ENCODE measurements at places on chromosomes 13 and 19.

GRCh38 chr13:80160110-80160509 is 180.8 kb downstream of the SPRY2 start:
- H3K27ac ChIP-seq, result no peak overlapping the region
- no peak for DNase-seq
- H3K4me1 ChIP-seq, result peaks cover 2% of the 10 kb centered on the region
- no peaks in the 10 kb centered on the region for H3K27me3 ChIP-seq

GRCh38 chr13:44305286-44305685 is 68.3 kb upstream of the SERP2 start:
- H3K27me3 ChIP-seq, result no peaks in the 10 kb centered on the region
- H3K27ac ChIP-seq, result no peak overlapping the region
- H3K4me3 ChIP-seq, result no peak overlapping the region
- DNase-seq, result no peak
- peaks cover 39% of the 10 kb centered on the region for H3K4me1 ChIP-seq

DNA sequence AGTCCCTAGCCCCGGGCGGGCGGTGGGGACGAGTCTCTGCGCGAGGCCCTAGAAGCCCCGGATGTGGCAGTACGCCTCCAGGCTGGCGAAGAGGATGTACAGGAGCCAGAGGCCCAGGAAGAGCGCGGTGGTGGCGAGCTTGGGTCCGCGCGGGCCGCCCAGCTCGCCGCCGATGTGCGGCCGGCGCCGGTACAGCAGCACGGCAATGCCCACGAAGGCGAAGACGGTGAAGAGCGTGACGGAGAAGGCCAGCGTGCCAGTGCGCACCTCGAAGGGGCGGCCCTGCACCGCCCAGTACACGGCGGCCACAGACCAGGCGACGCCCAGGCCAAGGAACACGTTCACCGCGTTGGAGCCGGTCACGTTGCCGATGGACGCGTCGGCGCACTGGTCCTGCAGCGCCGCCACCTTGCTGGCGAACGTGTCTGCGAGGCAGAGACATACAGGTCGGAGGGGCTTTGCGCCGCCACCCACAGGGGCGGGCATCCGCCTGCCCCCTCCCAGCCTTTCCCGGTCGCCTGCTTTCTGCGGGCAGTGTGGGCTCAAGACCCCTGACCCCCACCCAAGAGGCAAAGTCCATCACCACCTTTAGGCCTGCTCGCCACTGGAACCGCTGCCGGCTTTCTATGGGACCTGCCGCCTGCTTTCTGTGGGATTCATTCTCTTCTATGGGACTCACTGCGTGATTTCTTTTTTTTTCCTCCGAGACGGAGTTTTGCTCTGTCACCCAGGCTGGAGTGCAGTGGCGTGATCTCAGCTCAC is 10.9 kb upstream of the MEIS3 start:
- H3K4me3 ChIP-seq, result no peak overlapping the region
- H3K4me1 ChIP-seq, result peaks cover 7% of the 10 kb centered on the region
- no peak for DNase-seq
- H3K27ac ChIP-seq, result no peak overlapping the region
- peaks cover 33% of the 10 kb centered on the region for H3K27me3 ChIP-seq

GRCh38 chr19:17590866-17591265 is 35.4 kb downstream of the COLGALT1 start:
- H3K27me3 ChIP-seq, result peaks cover 15% of the 10 kb centered on the region
- DNase-seq, result no peak
- no peaks in the 10 kb centered on the region for H3K4me1 ChIP-seq
- H3K4me3 ChIP-seq, result no peak overlapping the region
- no peak overlapping the region for H3K27ac ChIP-seq

GRCh38 chr13:100063333-100063732 is 25.6 kb upstream of the PCCA start:
- H3K4me1 ChIP-seq, result no peaks in the 10 kb centered on the region
- H3K27me3 ChIP-seq, result no peaks in the 10 kb centered on the region
- no peak overlapping the region for H3K4me3 ChIP-seq
- H3K36me3 ChIP-seq, result peaks cover 5% of the 10 kb centered on the region

DNA sequence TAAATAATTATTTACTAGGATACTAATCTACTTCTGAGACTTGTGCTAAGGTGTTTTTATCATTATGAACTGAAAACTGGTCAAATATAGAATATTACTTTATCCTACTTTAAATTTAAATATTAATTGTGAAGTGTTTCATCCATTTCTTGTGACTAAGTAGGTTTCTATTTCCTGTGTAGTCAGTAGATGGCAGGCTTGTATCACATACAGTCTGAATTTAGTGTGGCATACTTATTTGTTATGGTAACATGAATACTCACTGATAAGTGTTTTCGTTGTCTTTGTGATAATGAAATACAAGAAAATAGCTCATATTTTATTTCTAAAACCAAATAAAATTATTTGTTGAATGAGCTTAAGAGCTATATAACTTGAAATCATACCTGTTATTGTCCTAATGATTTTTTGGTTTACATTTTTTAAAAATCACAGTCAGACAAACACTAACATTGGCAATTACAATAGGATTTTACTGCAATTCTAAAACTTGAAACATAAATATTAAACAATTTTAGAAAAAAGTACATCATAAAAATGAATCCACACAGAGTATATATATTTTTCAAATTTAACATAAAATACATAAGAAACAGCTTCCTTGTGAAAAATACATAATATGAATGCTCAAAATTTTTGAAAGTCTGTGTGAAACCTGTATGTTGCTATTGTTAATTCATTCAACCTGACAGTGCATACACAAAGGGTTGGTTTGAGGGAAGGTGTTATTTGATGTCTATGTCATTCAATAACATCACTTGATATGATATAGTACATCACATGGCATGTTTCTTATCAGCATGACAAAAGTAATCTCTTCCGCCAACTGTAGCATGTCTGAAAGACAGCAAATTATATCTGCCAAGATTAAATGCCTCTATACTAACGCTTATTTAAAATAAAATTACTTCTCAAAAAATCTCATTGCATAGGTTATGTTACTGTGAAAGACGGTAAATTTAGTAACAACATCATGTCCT is 904.8 kb upstream of the PCDH20 start:
- H3K4me3 ChIP-seq, result no peak overlapping the region
- H3K4me1 ChIP-seq, result peaks cover 14% of the 10 kb centered on the region
- no peaks in the 10 kb centered on the region for H3K27me3 ChIP-seq
- H3K27ac ChIP-seq, result no peak overlapping the region
- H3K36me3 ChIP-seq, result no peaks in the 10 kb centered on the region

GRCh38 chr19:5678071-5678718 is 2.1 kb downstream of the MICOS13 start:
- no peak for DNase-seq
- no peaks in the 10 kb centered on the region for H3K27me3 ChIP-seq
- peaks cover 4% of the 10 kb centered on the region for H3K36me3 ChIP-seq
- H3K27ac ChIP-seq, result no peak overlapping the region

- H3K4me3 ChIP-seq, result no peak overlapping the region
- no peaks in the 10 kb centered on the region for H3K36me3 ChIP-seq
- no peaks in the 10 kb centered on the region for H3K27me3 ChIP-seq
- H3K27ac ChIP-seq, result no peak overlapping the region
- peaks cover 14% of the 10 kb centered on the region for H3K4me1 ChIP-seq
These were observed 75.2 kb downstream of the ABCC4 start for GRCh38 chr13:95226050-95226449.

- peak overlapping the region; percentile 83 for H3K27ac ChIP-seq
- H3K4me3 ChIP-seq, result peak overlapping the region; percentile 71
- peaks cover 25% of the 10 kb centered on the region for H3K36me3 ChIP-seq
- H3K4me1 ChIP-seq, result peaks cover 24% of the 10 kb centered on the region
- H3K27me3 ChIP-seq, result no peaks in the 10 kb centered on the region
- DNase-seq, result no peak
These were observed 557 bp downstream of the ZNF524 start for GRCh38 chr19:55600662-55601028.

Data from mesothelial cell of epicardium (in vitro differentiated cells).